CD4-positive, alpha-beta T cell treated with Interleukin-4 for 1 hour (primary cell): ENCODE measurements at places on chromosomes 7 and 10.

GRCh38 chr10:5632446-5632845 is 33.9 kb downstream of the ASB13 start:
- DNase-seq: no peak

- no peak for DNase-seq
These were observed 119.9 kb downstream of the MGMT start for GRCh38 chr10:129586898-129587443.

DNA sequence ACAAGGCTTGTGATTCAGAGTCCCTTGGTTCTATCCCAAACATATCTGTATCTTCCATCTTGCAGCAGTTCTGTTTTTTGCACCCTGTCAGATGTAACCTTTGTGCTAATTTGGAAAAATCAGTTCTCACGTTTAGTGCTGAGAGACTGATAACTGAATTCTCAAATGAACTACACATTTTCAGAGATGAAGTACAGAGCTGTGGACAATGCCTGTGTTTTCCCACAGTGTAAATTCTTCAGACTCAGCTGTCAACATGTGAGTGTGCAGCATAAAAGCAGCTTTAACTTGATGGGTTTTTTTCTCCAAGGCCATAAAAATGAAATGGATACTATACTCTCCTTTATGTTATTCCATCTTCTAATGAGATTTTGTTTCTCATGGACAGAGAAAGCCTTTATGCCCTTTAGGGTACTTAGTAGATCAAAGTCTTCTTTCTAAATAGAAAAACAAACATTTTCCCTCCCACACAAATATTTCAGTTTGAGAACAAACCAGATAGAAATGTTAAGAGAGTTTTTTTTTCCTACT is 150.9 kb downstream of the SEMA3A start:
- no peak for DNase-seq

GRCh38 chr7:69169386-69169785 is 428.9 kb upstream of the AUTS2 start:
- no peak for DNase-seq

- DNase-seq: peak; percentile 10
These were observed 69.1 kb downstream of the MEST start for GRCh38 chr7:130560972-130561371.

GRCh38 chr10:13631594-13631993 is 44.8 kb downstream of the PRPF18 start:
- no peak for DNase-seq

DNA sequence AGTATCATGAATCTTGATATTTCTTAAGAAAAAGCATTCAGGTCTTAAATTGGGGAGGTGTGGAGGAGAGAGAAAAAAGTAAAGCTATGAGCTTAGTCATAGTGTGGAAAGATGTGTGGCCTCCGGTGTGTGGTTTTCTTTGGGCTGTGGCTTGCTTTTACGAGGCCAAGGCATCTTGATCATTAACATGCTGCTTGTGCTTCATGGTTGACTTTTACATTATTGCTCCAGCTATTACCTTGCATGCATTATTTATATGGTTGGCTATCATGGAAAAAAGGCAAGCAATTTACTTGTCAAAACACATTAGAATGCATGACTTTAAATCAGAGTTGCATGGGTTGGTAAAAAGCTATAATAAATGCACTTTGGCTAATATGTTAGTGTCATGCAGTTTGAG is 300.7 kb upstream of the ADARB2 start:
- no peak for DNase-seq

DNA sequence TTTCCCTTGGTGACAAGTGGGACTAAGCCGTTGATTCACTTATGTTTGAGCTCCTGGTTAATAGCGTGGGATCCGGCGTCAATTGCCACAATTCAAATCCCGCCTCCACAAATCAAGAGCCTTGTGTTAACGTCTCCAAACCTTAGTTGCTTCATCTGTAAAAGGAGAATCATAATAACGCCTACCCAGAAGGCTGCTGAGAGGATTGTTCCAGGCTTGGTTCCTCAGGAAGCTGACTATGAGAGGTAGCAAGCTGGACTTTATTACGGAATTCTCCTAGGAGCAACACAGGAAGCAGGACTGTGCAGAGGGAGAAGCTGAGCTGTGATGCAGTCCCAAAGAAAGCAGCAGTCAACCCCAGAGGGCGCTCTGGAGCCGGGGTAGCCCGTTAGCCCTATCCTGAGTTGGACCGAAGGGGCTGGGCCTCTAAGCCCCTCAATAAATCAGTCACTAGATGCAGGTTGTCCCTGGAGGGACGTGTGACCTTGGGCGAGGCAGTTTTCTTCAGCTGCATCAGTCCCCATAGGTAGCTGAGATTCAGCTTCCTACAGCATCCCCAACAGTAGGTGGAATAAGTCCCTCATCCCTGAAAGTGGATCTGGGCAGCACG is 6.9 kb upstream of the BAG3 start:
- no peak for DNase-seq
